Stimulated activated naive CD8-positive, alpha-beta T cell treated with anti-CD3 and anti-CD28 coated beads, Interleukin-15, amount 100 ng/mL, for 72 hours (primary cell): ENCODE measurements at places on chromosomes 12 and 14.

DNA sequence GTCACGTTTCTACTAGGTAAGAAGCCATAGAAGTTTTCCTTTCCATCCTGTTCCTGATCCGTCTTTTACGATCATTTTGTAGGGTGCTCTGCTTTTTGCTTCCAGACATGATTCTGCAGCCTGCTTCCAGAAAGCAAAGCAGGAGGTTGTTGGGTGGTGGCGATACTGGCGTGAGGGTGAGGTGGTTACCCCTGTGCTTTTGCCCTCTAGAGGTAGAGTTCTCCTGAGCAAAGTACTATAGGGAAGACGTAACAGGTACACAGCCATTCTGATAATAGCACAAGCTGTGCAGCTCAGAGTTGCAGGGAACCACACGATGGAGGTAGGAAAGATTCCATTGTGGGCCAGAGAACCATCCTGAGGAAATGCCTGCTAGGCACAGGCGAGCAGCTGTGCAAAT is 186.0 kb downstream of the PAH start:
- no peak for DNase-seq

GRCh38 chr12:20602641-20603391 is 92.3 kb upstream of the SLCO1C1 start:
- DNase-seq = no peak

GRCh38 chr12:16675438-16675837 is 69.5 kb upstream of the LMO3 start:
- DNase-seq = no peak

DNA sequence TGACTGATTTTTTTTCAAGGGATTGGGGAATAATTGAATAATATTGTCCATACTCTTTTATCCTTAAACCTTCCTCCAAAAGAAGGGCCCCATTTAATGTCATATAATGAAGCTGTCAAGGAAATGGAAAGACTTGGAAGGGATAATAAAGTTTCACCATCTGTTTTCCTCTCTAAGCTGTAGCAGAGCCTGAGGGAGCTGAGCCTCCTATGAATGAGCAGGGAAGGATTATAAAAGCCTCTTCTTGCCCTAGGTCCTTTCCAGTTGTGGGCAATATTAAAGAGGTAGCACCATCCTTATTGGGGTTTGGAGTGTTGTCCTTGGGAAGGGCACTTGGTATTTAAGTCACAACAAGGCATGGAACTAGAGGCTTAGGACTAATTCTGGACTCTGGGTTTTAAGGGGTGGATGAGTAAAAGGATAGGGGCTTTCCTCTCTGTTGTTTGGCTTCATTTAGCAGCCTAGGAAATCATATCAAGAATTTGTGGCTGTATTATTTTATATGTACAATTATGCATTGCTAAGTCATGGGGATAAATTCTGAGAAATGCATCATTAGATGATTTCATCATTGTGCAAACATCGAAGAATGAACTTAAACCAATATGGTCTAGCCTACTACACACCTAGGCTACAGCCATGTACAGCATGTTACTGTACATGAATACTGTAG is 408.5 kb upstream of the DCN start:
- DNase-seq = no peak

DNA sequence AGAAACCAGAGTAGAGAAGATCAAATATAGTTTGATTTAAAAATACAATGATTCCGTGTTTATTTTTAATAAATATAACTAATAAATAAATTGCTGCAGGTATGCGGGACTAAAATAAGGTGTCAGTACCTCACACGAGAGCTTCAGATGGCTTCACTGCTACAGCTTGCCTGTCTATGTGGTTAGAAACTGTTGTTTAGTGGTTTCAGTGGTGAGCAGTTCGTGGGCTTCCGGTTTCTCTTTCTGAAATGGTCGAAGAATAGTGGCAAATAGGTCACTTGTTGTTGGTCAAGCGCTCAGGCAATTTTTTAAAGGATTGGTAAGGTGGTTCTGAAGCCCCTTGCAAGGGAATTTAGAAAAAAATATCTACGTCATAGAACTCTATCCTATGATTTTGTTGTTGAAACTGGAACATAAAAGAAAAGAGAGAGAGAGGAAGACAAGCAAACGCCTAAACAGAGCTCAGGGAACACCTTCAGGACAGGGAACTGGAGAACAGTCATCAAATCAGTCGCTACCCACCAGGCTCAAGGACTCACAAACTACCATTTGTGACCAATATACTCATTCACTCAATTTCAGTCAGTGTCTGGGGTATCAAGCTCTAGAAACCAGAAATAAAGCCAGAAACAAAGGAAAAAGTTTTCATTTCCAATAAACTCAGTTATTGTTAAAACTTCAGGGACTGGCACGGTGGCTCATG is 31.3 kb downstream of the GABARAPL1 start:
- peak; percentile 47 for DNase-seq

DNA sequence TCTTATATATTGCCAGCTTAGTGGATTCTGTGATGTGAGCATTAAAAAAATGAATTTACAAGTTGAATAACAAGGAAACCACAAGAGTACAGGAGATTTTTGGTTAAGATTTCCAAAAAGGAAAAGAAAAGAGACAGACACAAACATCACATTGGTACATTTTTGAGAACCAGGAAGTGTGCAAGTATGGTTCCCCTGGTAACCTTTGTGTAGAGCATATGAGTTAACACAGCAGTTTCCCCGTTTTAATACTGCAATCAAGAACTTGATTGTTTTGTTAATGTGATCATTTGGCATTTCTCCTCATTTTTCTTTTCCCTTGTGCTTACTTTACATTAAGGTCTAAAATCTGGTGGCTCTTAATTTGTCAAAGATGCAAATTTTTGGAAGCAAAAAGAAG is 490.4 kb upstream of the ATP2B1 start:
- DNase-seq = no peak

DNA sequence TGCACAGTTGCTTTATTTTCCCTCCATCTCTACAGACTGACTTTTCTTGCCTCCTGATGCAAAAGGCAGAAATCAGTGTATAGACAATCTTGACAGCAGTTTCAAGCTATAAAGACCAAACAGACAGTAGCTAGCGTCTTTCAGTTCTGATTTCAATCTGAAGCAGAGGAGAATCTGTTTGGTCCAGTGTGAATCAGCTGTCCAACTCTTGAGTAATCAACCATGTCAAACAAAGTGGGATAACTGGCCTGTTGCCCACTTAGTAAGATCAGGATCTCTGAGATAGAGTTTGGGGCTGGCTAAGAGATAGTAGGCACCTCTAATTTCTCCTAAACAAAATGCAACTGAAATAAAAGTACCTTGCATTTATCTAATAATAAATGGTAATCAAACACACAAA is 797.4 kb upstream of the FBXO33 start:
- no peak for DNase-seq

GRCh38 chr12:23004473-23005020 is 379.6 kb downstream of the ETNK1 start:
- no peak for DNase-seq
